ENCODE measurements at places on chromosomes 11 and 22.

DNA sequence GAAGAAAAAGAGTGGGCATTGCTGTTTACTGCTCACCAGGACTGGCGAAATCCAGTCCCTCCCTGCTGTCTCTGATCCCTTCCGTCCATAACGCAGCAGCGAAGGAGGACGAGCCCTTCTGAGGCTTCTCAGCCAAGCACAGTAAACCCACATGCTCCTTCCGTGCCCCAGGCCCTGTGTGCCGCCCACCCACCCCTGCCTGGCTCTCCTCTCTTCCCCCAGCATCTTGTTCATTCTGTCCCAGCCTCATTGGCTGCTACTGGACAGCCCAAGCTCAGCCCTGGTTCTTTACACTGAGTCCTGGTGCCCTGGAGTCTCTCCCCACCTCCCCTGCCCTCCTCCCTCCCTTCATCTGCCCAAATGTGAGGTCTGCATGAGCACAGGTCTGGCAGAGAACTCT is 559.7 kb downstream of the BRD1 start:
- DNase-seq: no peak

- DNase-seq: no peak
These were observed 13.8 kb downstream of the ADA2 start for GRCh38 chr22:17205432-17205831.

GRCh38 chr11:88181776-88182175 is 6.5 kb upstream of the RAB38 start:
- DNase-seq: no peak

GRCh38 chr11:130214861-130215530 is 55.4 kb downstream of the ST14 start:
- no peak for DNase-seq

GRCh38 chr22:45884201-45885062 is 92.5 kb downstream of the WNT7B start:
- no peak for DNase-seq

- DNase-seq: peak; percentile 9
These were observed at the start of gene SYT9 for GRCh38 chr11:7251836-7252682. Gene SYT9, plus strand, starts transcription at chr11:7251904. Its CDS starts 283 bp downstream, at chr11:7252187.
